Right renal cortex interstitium (tissue), 3 donors: ENCODE measurements at places on chromosomes 7 and 10. TPM values are rescaled to one million over a fixed set of nuclear protein-coding genes. Genes with fewer than 3 reads are reported as not detected.

DNA sequence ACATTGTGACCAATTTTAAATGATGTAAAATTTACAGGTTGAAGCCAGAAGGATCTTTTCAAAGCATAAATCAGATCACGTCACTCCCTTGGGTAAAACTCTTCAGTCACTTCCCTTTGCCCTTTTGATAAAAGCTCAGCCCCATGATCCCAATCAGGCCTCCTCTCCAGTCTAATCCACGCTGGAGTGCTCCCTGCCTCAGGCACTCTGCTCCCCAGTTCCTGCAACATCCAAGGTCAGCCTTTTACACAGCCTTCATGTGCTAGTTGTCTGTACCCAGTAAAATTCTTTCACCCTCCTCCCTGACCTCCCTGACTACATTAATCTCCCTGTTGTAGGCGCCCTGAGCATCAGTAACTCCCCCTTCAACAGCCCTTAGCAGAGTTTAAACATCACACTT is 14.1 kb downstream of the ELMO1 start:
- no peak for DNase-seq

The MBLAC1 gene
- polyA plus RNA-seq, result 1.3 TPM

GRCh38 chr7:7944619-7945282 is 23.8 kb upstream of the GLCCI1 start:
- no peak for DNase-seq

The SPAM1 gene
- not detected for polyA plus RNA-seq

The LEP gene
- 0.34 TPM for polyA plus RNA-seq

GRCh38 chr10:102269017-102269416 is 23.7 kb downstream of the GBF1 start:
- DNase-seq, result no peak

GRCh38 chr7:55133630-55134358 is 115.0 kb downstream of the EGFR start:
- no peak for DNase-seq

- no peak for DNase-seq
These were observed 21.8 kb upstream of the AKR1B1 start for GRCh38 chr7:134480730-134481129.

DNA sequence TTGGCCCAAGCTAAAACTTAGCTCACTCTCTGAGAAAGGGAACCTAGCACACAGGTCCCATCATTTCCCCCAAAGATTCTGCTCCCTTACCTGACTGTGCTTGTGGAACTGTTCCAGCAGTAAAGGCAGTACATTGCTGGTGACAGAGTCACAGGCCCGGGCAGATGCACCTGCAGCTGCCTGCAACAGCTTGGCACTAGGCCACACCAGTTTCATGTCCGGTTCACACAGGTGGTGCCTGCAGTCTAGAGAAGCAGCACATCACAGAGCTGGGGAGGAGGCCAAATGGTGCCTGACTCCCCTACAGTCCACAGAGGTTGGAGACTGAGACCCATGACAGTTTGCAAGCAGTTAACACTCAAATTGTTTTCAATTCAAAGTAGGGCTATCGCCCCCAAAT is 22.2 kb downstream of the ZDHHC16 start:
- DNase-seq, result no peak

DNA sequence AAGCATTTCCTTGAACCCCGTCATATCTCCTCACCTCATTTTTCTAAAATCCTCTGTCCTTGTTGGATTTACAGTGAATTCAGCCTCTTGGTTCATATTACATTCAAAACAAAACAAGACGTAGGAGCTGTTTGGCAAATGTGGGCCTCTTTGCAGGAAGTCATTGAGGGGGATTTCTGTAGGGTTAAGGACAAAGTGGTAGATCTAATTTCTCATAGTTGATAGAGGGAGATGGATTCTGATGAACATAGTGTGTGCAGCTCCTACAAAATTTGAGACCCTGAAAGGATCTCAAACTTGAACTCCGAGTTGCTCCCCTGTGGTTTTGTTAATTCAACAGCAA is 682 bp downstream of the TBXAS1 start:
- no peak for DNase-seq

The RHOBTB1 gene
- 87.4 TPM for polyA plus RNA-seq

DNA sequence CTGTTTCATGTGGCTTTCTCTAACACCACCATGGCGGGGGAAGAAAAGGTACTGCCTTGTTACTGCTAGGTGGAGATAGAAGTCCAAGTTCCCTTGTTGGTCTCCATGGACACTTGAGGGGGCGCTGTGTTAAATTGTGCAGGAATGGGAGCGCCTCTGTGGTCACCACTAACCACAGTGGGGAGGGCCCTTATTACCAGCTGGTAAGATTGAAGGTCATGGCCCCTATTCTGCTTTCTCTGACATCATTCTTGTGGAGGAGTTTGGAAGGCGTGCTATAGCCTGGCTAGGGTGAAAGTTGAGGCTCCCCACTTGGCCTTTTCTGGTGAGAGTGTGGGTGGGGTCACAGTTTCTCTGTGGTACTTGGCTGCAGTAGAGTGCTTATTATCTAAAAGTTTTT is 14.9 kb upstream of the MXI1 start:
- no peak for DNase-seq

- no peak for DNase-seq
These were observed 26.6 kb downstream of the GIMAP8 start for GRCh38 chr7:150476819-150477631.

The GIMAP5 gene
- polyA plus RNA-seq, result 5.9 TPM

- no peak for DNase-seq
These were observed 92.8 kb downstream of the HECW1 start for GRCh38 chr7:43205171-43205795.

The AKR1C4 gene
- polyA plus RNA-seq, result not detected

DNA sequence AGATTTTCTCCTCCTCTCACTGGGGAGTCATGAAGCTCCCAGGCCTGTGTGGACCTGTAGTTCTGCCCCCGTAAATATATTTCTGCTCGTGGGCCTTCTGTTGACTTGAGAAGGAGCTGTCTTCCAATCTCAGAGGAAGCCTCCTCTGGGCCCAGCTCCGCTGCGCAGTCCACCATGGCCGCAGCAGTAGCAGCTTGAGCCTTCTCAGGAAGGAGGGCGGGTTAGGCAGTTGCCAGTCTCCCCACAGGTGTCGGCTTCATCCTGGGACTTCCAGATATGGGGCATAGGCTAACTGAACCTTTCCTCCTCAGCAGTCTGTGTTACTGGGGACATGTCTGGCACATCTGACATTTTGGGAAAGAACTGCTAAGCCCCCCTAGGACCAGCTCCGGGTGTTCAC is 62.9 kb upstream of the TRIM8 start:
- DNase-seq, result no peak

DNA sequence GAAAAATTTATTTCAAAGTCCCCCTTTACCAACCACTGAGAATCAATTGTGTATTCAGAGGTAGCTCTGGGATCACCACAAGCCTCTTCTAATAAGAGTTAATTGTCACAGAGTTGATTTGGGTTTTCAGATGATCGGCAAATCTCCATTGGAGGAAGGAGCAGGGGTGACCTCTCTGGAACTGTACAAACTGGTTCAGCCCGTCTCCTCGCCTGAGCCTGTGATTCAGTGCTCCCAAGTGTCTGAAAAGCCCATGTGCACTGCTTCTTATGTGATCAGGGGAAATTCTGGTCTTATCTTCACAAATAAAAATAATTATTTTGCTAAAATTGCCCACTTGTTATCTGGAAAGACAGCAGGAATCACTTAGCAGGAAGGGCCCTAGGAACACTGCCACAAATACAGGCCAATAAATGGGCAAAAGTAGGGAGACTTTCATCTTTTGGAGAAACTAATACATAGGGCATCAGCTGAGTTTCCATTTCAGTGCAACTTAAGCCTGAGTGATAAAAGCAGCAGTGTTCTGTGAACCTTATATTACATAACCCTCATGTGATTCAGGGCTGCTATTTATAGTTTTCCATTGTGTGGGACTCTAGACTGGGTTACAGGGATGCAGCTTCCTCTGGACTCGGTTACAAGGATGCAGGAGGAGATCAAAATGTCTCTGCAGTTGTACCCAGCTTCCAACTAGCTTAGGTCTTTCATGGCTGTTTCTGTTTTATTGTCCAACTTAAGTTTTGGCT is 32.3 kb downstream of the CDK1 start:
- no peak for DNase-seq

- no peak for DNase-seq
These were observed 2.1 kb downstream of the SP4 start for GRCh38 chr7:21429786-21430574.

DNA sequence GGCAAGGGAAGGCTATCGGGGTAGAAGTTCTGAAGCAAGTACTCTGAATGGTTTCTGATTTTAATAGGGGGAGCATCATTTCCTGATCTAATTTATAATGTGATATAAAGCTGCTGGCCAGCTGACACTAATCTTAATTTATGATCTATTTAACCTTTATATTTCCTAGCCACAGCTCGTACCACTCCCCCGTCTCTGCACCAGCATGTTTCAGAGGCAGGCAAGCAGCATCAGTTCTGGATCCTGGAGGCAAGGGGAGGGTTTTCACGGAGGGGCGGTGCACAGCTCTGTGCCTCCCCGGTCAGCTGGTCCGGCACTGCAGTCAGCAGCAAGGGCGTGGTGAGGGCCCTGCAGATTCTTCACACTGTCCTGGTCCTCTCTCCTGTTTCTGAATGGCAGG is 30.0 kb downstream of the MGMT start:
- DNase-seq, result no peak

- DNase-seq, result no peak
These were observed 534.3 kb downstream of the PTPRN2 start for GRCh38 chr7:158053183-158053915.

DNA sequence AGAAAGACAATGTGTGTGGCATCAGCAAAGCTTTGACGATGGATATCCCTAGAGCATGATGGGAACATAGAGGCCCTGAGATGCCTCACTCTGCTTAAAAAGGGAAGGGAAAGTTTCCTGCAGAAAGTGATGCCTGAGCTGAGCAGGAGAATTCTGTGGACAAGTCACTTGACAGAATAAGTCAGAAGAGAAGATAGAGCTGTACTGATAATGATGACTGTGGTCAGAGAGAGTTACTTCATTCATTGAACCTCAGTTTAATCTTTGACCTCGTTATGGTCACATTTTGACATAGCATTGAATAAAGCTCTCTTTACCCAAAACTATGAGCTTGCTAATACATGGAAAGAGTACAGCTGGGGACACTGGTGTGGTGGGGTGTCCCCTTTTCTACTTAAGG is 7.6 kb downstream of the CUBN start:
- no peak for DNase-seq

GRCh38 chr10:116417821-116418220 is 9.8 kb upstream of the PNLIPRP3 start:
- DNase-seq, result no peak

DNA sequence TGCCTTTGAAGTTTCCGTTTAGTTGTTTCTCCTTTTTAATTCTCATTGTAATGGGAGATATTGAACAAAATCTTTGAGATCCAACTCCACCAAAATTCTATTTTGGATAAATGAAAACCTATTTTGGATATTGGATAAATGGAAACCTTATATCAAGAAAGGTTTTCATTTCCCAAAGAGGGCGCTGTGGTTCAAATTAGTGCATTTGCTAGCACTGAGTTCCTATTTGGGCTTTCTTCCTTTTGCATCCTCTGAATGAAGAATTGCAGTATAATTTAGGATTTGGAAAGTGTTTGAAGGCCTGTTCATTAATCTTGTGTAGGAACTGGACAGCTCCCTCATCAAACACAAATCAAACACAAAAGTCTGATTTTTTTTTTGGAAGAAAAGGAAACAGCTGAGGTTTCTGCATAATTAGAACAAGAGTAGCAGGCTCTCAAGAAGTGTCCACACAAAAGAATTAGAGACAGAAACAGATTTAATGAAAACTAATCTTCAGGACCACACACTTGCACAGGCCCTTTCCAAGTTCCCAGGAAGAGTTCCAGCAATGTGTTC is 80.8 kb upstream of the KLF14 start:
- no peak for DNase-seq

- DNase-seq, result no peak
These were observed 94.8 kb downstream of the TCERG1L start for GRCh38 chr10:131216681-131217230.

DNA sequence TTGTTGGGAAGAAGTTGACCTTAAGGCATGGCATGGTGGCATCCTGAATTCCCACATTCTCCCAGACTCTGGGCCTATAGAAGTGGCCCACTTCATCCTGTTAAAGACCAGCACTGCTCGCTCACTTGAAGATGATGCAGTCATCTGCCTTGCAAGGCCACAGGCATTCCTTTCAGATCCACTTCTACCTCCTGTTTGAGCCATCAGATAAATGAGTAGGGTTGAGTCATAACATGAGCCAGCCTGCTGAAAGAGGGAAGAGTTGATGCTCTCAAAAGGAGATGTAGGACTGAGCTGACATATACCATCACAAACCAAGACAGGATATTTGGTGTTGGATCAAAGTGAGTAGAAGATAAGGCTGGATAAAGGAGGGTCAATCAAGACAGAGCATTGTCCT is 1.5 kb upstream of the EBLN1 start:
- DNase-seq, result no peak

The TET1 gene
- 9.3 TPM for polyA plus RNA-seq

The UPP1 gene
- polyA plus RNA-seq, result 10.9 TPM

GRCh38 chr7:98211221-98211675 is at the start of gene BHLHA15:
Gene BHLHA15 (plus strand): TSS chr7:98211439. CDS start chr7:98212310, 871 bp downstream.
- no peak for DNase-seq

DNA sequence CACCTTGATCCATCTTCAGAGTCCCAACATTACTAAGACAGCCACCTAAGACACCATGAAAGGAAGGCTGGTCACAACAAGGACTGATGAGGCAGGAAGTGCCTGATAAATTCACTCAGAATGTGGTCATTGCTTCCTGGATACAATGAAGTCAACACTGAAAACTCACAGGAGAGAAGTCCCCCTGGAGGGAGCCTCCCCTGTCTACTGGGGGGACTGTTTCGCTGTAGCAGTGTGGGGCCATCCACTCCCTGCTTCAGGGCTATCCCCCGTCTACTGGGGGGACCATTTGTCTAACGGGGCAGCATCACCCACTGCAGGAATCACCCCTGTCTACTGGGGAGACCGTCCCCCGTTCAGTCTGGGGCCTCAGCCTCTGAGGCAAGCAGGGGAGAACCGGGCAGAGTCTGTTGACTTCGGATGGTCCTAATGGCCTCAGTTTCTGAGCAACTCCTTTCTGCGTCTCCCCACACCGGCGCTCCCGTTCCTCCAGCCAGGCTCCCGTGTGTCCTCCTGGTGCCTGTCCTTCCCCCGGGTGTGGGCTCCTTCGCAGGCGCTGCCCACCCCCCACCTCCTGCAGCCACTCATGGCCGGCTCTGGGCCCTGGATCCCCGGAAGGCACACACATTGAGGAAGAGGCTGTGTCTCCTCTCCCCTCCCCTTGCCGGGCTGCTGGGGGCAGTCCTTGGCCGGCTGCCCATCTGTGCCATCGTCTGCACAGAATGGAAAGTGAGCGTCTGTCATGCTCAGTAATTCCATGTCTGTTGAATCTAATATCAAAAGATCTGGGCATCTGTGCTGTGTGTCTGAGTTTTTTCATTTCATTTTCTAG is 59.9 kb upstream of the DNAJB6 start:
- no peak for DNase-seq

The ZPBP gene
- polyA plus RNA-seq, result 0.44 TPM

DNA sequence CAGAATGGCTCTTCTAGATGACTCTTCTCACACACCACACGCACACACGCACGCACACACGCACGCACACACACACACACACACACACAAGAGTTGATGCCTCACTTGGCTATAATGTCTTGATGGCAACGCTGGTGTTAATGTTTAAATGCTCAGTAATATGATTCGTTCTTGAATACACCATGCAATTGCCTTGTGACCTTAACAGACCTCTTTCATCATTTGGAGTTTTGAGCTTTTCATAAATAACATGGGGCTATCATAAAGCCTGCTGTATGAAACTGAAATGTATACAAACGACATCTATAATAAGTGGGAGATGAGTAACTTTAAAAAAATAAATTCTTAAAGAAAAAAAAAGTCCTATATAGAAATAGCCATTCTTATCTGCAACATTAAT is 8.2 kb downstream of the JCAD start:
- no peak for DNase-seq

GRCh38 chr7:54932818-54933543 is 85.8 kb upstream of the EGFR start:
- DNase-seq, result peak; percentile 36
